ENCODE measurements at places on chromosomes 12 and 14. TPM values are rescaled to one million over a fixed set of nuclear protein-coding genes. Genes with fewer than 3 reads are reported as not detected.

Gene UBC
- 1,375 TPM for total RNA-seq

Gene PPP4R4
- not detected for total RNA-seq

Gene TSPAN19
- total RNA-seq, result not detected

Gene MSI1
- total RNA-seq, result not detected

Gene SLC24A4
- not detected for total RNA-seq

Gene AMIGO2
- 1.2 TPM for total RNA-seq

Measured in mammary microvascular endothelial cell (primary cell).